NCI-H82 (cell line): ENCODE measurements at places on chromosomes 3 and 15.
A peak's percentile ranks its signal among the peaks of the same experiment; 100 is the strongest.

DNA sequence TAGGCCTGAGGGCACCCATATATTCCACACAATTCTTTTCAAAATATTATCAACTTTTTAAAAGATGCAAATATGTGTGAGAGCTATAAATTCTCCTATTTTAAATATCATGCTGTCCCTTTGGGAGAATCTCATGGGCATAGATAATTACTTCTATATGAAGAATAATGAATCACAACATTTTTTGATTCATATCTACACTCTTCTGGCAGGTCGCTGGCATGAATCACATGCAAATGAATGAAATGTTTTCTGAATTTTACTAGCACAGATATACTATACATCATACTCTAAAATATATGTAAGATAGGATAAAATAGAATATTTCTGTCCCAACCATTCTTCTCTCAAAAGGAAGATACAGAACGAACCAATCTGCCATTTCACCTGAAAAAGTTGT is 277.7 kb upstream of the KCNH8 start:
- DNase-seq: no peak

DNA sequence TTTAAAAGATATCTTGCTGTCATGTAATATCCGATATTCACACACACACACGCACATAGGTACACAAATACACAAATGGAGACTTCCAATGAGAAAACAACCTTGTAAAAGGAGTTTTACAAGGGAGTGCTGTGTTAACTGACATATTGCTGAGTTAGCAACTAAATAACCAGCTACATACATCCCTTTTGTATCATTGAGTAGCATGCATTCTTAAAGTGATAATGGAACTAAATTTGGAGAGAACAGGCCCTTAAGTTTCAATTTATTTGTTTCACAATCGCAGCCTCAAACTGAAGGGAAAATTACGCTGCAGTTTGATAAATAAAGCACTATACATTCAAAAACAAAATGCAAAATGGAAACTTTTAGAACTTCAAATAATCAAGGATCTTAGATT is 1046.0 kb upstream of the NR2F2 start:
- no peak for DNase-seq

DNA sequence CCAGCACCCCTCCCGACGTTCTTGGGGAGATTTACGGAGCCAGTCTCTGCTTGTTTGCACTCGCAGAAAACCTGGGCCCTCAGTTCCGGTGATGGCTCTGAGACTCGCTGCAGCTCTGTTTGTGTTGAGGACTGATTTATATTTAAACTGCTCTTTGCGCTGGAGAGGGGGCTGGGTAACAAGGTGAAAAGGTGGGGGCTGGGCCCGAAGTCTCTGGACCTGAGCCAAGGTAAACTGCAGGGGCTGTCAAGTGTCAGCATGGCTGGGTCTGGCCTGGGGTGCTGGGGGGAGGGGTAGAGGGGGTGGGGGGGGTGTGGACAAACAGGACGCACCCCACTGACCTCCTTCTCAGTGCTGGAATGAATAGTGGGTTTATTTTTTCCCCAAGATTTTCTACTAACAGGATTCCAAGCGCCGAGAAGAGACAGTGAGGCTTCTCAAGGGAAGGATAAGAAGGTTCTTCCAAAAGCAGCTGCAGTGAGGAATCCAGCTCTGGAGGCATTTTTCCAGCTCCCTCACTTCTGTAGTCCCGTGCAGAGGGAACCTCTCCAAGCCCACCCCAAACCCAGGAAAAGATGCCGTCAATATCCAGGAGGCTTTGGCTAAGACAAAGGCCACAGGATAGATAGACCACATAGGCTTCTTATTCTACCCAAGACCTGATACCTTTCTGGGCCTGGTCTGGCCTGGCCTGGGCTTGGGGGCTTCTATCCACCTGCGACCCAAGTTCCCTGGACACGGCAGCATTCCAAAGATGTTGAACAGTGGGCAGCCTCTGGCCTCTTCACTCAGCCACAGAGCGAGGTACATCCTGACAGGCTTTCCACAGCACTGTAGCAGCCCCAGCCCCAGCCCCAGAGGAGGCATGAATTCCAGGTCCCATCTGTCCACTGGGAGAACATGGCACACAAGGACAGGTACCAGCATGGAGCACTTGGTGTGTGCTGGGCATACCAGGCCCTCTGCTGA is 938 bp upstream of the SLCO2A1 start:
- no peak for DNase-seq

GRCh38 chr15:40128766-40129660 is 20.3 kb upstream of the BMF start:
- DNase-seq: no peak

GRCh38 chr15:101049282-101049681 is 130.1 kb downstream of the LRRK1 start:
- no peak for DNase-seq

DNA sequence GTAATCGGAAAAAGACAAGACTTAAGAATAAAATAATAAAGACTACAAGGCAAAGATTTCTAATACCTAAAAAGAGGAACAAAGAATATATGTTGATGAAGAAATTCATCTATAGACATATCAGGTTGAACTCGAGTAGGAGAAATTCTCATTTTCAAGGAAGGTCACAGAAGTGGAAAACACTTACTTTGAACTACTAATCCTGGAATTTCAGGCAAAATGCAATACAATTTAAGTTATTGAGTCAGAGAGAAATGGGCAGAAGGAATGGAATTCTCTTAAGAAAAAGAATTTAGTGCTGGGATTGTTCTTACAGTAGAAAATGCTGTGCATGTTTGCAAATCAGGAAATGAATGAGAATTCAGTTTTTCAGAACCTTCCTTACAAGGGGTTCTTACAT is 135.9 kb upstream of the TGFBR2 start:
- DNase-seq: no peak

GRCh38 chr3:45965653-45966052 is 22.4 kb downstream of the CXCR6 start:
- DNase-seq: no peak

GRCh38 chr15:62569460-62570404 is 404.6 kb upstream of the C2CD4B start:
- DNase-seq: peak; percentile 68

GRCh38 chr15:85329561-85330422 is 50.6 kb upstream of the AKAP13 start:
- DNase-seq: no peak

GRCh38 chr15:96334017-96334704 is 3.7 kb downstream of the NR2F2 start:
- DNase-seq: no peak

DNA sequence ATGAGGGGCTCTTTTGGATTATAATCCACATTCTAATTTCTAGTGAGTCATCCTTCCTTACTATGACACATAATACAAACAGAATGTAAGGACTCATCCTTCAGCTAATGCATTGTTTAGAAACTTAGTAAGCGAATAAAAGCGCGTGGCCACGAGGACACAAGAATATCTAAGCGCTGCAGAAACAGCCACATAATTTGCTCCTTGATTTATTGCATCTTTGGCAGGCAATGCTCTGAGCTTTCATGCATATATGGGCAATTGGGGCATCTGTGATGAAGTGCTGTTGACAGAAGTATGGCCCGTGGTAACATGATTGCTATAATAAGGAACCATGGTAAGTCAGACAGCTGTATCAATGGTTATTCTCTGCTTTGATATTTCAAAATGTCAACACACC is 191.3 kb upstream of the ZNF385D start:
- DNase-seq: no peak

DNA sequence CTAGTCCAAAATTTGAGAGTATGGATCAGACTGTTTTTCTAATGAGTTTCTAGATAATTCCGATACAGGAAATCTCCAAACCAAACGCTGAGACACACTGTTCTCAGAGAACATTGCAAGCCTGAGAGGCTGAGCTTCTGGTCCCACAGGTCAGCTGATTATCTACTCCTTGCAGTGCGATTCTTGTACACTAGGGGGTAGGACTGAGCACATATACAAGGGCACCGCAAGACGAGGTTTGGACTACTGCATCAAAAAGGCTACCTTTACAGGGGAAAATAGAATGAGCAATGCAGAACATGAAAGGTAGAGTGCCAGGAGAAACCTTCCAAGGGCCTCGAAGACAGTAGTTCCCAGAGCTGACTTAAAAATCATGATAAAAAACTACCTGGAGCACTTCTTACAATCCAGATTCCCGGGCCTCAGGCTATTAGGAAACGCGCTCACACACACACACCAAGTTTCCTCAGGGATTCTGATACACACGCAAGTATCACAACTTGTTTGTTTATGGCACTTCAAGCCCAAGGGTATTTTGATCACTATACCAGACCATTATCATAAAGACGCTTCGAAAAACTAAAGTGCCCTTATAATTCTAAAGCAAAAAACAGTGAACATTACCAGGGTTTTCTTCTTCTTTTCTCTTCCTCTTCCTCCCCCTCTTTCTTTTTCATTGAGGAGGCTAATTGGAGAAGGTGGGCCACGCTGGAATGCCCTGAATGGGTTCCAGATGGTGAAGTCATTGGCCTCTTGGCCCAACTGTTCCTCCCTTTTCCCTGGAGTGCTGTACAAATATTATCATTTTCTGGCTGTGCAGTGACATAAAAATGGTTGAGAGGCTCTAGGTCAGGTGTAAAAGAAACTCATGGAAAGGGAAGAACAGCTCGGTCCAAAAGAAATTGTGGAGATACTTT is 61.8 kb downstream of the SLC12A8 start:
- peak; percentile 80 for DNase-seq

DNA sequence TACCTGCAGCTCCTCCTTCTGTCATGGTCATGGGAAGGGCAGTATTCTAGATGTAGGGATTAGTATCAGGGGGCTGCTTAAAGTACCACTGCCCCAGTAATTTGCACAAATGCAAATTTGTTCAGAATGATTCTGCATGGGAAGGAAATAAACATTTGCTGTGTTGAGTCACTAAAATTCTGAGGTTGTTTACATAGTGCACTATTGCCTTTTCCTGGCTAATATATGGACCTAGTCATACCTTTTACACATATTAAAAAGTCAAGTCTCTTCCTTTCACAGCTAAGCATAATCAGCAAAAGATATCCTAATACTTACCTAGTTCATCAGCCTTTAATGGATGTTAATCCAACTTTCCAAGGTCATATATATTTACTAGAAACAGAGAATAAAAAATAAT is 746.4 kb upstream of the NR2F2 start:
- no peak for DNase-seq

DNA sequence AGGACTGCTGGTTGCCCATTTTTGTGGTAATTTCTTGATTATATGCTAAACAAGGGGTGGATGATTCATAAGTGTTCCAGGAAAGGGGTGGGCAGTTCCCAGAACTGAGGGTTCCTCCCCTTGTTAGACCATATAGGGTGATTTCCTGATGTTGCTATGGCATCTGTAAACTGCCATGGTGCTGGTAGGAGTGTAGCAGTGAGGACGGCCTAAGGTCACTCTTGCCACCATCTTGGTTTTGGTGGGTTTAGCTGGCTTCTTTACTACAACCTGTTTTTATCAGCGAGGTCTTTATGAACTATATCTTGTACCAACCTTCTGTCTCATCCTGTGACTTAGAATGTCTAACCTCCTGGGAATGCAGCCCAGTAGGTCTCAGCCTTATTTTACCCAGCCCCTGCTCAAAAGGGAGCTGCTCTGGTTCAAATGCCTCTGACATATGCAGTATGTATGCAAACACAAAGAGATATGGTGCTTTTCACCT is 46.2 kb downstream of the C3orf38 start:
- DNase-seq: no peak

- DNase-seq: no peak
These were observed 10.8 kb upstream of the FANCD2 start for GRCh38 chr3:10015461-10015904.

DNA sequence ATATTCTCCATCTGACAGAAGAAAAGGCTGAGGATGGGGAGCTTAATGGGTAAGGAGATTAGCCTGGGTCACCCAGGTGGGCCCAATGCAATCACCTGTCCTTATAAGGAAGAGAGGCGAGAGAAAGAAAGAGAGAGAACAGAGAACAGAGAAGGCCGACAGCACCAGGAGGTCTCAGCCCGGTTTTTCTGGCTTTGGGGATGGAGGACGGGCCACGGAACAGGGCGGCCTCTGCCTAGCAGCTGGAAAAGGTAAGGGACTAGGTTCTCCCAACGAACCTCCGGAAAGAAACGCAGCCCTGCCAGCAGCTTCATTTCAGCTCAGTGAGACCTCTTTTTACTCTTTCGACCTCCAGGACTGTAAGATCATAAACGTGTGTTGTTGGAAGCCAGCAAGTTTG is 196.0 kb upstream of the LYSMD4 start:
- peak; percentile 84 for DNase-seq

- DNase-seq: no peak
These were observed 124.2 kb downstream of the TMCO5A start for GRCh38 chr15:38058596-38059075.

DNA sequence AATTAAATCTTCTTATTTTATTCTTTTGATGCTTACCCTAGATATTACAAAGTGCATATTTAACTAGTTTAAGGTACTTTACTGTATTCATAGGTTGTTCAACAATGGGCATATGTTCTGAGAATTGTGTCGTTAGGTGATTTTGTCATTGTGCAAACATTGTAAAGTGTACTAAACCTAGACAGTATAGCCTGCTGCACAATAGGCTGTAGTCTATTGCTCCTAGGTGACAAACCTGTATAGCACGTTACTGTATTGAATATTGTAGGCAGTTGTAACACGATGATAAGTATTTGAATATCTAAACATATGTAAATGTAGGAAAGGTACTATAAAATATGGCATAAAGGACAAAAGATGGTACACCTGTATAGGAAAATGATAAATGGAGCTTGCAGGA is 100.7 kb downstream of the CACNA2D3 start:
- no peak for DNase-seq

DNA sequence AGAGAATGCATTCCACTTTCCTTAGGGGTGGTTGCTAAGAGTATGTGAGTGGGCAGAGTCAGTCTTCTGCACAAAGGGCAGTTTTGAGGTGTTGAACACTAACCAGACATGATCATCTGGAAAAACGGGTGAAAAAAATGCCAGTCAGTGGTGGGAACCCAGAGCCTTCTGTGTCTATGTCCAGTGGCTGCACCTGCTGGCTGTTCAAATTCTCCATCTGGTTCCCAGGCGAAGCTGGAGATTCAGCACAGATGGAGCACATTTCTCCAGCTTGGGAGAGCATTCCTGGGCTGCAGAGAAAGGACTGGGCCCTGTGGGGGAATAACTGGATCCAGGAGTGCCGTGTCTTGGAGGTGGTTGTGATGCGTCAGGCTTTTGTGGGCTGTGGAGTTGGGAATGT is 74.1 kb downstream of the TRAK1 start:
- no peak for DNase-seq

GRCh38 chr15:57914350-57915055 is 151.0 kb downstream of the ALDH1A2 start:
- DNase-seq: no peak

- DNase-seq: no peak
These were observed 464.7 kb downstream of the PDCD6IP start for GRCh38 chr3:34263101-34263621.
